COR-L47 (cell line): ENCODE measurements at places on chromosomes 16 and 17.

DNA sequence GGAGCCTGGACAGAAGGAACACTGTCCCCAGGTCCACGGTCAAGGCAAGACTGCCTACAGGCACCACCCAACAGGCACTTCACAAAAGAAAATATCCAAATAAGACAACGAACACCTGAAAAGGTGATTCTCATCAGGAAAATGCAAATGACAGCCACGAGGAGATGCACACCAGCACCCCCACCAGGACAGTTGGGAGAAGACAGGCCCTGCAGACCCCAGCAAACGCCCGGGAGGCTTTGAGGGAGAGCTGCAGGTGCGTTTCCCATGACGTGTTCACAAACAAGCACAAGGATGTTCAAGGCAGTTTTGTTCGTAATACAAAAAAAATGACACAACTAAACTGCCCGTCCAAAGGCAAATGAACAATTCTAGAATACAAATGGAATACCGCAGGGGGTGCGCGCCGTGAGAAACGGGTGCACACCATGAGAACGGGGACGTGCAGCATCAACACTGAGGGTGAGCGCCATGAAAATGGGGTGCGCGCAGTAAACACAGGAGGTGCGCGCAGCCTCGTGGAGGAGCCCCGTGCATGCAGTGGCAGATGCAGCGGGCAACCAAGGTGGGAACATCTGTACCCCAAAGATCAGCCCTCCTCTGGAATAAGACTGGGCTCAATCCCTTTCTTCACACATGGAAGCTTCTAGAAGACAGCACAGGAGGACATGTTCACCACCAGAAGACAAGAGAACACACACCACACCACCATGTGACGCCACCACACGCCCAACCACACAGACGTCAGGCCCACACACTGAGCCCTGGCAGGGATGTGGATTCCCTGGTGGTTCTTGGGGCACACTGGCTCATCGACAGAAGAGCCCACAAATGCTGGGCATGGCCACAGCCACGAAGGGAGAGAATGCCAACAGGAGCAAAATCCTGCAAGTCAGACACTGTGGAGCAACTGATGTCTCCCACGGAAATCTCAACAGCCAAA lies 91.2 kb downstream of the ZNF778 start:
- no peak for DNase-seq

DNA sequence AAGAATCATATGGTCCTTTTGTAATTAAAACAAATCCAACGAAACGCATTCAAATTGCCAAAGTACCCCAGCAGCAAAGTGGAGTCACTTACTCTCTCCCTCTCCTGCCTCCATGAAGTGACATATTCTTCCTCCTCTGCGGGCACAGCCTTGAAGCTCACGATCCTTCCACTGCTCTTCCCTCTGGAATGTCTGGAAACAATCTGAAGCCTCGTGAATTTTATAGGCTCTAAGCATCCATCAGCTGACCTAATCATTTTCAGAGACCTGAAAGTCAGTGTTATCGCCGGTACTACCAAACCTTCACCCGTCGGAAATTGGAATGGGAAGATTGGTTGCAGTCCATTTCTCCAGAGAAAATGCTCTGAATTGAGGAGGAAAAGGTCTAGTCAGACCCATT lies 134.5 kb upstream of the FOXF1 start:
- no peak for DNase-seq

DNA sequence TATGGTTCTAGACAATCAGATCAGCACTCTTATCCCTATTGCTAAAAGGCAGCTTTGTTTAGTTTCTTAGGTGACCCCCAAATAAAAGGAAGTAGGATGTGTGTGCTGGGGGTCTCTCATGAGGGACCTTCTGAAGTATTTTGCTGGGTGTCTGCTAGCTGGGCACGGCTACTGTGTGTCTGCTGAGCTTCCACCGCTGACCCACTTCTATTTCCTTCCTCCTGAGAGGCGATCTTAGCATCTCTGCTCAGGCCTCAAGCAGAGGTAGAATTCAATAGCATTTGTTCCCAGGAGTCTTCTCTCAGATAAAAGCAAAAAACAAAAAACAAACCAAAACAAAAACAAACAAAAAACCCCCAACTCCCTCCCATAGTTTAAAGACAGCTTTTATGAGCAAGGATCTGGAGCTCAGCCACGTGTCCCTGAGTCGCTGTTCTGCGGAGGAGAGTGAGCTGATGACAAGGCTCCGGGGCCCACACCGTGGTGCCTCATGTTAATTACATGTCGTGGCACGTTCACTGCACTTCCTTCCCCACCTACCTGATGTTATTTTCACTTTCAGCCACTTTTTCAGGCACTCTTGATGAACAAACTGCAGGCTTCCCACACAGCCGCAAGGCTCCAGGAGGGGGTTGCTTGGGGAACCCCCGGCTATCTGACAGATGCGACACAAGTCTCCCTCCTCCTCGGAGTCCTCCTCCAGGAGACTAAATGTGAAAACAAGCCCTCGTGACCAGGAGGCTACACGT lies 83.5 kb downstream of the MARCHF10 start:
- no peak for DNase-seq

GRCh38 chr16:85544016-85544415 lies 69.1 kb upstream of the GSE1 start:
- DNase-seq: no peak

DNA sequence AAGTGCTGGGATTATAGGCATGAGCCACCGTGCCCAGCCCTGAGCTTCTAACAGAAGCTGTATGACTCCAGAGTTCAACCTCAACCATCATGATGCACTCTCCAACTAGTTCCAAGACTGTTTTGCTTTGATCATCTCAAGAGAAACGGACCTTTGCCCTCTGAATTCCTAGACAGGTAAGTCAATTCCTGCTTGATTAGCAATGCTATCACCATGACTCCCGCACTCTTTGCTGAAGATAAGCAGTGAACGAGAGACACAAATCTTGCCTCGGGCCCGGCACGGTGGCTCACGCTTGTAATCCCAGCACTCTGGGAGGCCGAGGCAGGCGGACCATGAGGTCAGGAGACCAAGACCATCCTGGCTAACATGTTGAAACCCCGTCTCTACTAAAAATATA lies 22.2 kb downstream of the ANKFY1 start:
- DNase-seq: no peak

- no peak for DNase-seq
Observed at GRCh38 chr16:74999219-74999608, 390 bp downstream of the ZNRF1 start.

DNA sequence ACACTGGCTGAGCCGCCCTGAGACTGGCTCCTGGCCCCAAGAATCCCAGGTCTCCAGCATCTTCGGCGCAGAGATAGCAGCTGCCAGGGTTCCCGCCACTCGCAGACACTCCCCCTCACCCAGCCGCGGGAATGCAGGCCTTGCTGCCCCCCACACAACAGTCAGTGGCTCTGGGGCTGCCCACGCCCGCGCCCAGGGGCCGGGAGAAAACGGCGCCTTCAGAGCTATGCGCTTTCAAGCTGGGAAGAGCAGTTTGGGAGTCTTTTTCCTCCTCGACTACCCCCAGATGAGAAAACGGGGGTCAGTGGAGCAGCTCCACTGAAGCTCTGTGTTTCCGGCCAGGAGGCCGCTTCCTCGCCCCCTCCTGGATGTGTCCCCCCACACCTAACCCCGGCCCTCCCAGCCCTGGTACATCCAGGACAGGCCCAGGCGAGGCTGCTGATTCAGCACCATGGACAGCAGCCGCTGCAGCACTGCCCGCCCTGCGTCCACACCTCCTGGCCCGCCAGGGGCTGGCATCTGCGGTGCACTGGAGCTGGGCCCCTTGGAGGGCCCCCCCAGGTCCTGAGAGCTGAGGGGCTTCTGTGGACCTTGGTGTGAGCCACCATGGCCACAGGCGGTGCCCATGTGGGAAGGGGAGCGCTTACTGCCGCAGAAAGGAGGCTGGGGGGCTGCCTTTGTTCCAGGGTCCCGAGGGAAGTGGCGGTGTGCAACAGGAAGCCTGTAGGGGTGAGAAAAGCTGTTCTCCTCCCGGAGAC lies 35.7 kb downstream of the CACNA1H start:
- DNase-seq: no peak

GRCh38 chr17:9959377-9959981 lies 54.4 kb upstream of the RCVRN start:
- no peak for DNase-seq

- DNase-seq: peak; percentile 32
Observed at GRCh38 chr17:74296548-74296936, 22.5 kb downstream of the DNAI2 start.
